Right cardiac atrium (tissue), 5 donors: ENCODE measurements at places on chromosomes 2 and 18.

DNA sequence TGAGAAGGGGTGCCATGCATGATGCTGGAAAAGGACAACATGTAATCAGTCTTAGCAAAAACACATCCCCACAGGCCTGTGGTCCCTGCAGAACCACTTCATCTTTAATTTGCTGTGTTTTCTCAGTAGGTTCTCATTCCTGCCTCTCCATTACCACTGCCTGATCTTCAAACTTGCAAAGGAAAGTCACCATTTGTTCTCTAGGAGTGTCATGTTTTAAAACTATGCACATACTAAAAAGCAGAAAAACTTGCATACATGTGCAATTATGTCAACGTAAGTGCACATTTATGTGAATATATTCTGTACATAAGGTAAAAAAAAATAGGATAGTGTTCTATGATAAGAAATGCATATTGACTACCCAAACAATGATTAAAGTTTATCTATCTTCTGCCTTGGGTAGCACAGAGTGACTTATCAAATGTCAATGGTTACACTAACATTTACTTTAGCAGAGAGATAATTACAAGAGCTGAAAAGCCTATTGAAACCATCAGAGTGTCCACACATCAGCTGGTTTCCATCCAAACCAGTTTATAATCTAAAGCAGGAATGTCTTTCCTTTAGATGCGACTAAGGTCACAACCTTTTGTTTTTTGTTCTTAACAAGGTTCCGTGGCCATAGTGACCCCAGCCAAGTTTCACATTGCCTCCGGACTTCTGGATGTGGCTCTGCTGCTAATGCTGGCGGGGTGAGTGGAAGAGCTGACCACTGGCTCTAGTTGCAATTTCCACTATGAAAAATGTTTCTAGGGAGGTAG, 58.7 kb upstream of the RMDN2 start:
- no peak for DNase-seq

GRCh38 chr2:6441800-6442199, 423.9 kb downstream of the CMPK2 start:
- DNase-seq = no peak

DNA sequence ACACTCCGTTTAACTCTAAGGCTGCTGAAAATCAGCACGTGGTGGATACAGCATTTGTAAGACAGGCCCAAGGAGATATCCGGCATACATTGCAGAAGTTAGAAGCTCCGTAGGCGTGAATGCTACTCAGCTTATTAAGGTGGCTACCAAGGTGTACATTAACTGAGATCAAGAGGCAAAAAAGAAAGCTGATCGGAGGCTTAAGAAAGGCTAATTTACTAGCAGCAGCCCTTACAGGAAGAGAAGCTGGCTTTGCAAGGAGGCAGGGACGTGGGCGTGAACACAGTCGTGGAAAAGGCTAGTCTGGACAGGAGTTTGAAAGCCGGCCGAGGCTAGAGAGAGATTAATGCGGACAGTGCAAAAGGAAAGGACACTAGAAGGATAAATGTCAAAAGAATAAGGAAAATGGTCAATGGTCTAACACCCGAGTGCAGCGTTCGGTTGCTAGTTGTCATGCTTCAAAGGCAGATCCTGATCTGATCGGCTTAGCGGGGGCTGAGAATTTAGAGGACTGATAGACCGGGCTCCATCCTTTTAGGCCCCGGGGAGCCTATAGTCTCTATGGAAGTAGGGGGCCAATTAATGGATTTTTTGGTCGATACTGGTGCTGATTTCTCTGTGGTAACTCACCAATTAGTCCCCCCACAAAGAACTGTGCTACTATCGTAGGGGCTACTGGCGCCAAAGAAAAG, 45.6 kb upstream of the SELENOI start:
- DNase-seq = peak; percentile 68

GRCh38 chr18:45252474-45252873, 362.8 kb upstream of the SLC14A2 start:
- DNase-seq = no peak

DNA sequence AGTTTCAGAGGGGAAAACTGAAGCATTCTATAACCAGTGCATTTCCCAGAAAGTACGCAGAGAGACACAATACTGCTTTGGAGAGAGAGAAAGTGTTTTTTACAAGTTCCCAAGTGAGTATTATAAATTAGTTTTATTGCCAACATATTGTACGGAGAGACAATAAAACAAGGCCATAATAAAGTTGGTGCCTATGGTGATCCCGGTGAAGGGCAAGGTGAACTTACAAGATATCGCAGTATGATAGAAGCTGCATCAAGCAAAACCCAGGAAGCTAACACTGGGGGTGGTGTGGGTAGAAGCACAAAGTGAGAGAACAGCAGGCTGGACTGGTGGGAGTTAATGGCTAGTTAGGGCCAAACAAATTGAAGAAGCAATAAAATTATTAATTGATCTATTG, 7.5 kb downstream of the TMSB10 start:
- no peak for DNase-seq

GRCh38 chr2:190137561-190137960, 75.0 kb upstream of the MSTN start:
- peak; percentile 80 for DNase-seq

DNA sequence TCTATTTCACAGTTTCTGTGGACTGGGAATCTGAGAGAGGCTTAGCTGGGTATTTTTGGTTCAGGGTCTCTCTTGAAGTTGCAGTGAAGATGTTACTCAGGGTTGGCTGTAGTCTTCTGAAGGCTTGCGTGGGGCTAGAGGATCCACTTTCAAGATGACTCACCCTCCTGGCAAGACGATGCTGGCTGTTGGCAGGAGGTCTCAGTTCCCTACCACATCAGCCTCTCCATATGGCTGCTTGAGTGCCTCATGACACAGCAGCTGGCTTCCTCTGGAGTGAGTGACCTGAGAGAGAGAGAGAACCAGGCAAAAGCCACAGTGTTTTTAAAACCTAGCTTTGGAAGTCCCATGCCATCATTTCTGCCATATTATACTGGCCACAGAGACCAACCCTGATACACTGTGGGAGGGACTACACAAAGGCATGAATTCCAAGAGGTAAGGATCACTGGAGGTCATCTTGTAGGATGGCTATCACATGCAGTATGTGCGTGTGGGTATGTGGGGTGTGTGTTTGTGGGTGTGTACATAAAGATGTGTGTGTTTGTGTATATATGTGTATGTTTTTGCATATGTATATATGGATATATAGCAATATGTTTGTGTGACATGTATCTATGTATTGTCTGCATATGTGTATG, 25.1 kb downstream of the DNPEP start:
- peak; percentile 70 for DNase-seq

DNA sequence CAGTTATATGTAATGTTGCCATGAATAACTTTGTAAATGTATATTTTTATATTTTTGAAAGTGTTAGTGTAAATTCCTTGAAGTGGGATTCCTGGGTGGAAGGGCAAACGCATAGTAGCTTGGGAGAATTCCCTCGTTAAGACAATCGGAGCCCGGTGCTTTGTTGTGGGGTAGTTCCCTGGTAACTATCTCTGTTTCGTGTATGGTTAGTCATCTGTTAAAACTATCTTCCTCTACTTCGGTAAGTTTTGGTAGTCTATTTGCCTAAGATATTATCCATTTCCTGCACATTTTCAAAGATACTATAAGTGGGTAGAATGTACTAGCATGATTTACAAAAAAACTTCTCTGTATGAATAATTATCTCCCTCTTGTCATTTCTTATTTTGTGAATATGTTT, 113.8 kb upstream of the NRXN1 start:
- DNase-seq = no peak

GRCh38 chr18:23994361-23994902, 20.1 kb upstream of the TTC39C start:
- peak; percentile 65 for DNase-seq

DNA sequence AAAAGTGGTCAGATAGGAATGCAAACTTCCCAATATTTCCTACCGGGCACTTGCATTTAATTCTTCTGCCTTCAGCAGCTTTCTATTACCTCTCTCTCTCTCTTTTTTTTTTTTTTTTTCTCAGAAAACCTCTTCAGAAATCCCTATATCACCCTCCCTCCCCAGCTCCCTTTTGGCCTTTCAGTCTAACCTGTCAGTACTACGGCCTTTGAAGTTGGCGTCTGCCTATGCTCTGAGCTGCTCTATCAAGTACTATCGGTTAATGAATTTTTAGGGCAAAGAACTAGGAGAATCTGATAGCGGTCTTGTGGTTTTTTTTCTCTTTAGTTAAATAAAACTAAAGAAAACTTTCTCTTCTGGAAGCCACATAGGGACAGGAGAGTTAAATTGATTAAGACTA, 122.4 kb upstream of the MAPRE2 start:
- DNase-seq = no peak

- DNase-seq = no peak
Measured at GRCh38 chr18:76126327-76126726, 368.7 kb downstream of the ZNF516 start.

- no peak for DNase-seq
Measured at GRCh38 chr2:102337481-102338386, 17.9 kb upstream of the IL18R1 start.

GRCh38 chr2:176473851-176474250, 204.6 kb downstream of the MTX2 start:
- DNase-seq = no peak

DNA sequence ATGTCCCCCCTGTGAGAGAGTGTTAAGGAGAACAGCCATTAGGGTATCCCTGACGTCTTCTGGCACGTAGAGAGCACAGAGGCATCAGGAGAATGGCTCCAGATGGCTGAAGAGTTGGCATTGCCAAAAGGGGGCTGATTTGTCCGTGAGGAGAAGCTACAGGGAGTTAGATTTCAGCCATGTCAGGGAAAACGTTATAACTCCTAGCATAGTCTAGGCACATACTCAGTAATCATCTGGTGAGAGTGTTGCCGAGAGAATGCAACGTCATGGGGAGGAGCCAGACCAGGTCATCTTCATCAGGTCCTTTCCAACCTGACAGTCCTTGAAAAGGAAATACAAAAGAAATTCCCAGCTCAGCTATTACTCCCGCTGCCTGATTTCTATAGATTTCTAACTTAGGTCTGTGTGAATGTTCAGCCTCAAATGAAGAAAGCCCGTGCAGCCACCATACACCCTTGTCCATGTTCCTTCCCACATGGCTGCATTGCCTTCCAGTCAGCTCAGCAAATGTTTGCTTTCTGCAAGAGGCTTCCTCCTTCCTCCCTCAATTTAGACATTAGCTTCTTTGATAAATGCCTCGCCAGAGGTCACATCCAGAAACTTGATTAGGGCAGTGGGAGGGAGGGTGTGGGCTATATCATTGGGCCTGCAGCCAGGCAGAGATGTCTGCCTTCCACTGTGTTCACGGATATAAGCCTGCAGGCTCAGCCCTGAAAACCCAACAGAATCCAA, 93.0 kb downstream of the STPG4 start:
- peak; percentile 61 for DNase-seq

DNA sequence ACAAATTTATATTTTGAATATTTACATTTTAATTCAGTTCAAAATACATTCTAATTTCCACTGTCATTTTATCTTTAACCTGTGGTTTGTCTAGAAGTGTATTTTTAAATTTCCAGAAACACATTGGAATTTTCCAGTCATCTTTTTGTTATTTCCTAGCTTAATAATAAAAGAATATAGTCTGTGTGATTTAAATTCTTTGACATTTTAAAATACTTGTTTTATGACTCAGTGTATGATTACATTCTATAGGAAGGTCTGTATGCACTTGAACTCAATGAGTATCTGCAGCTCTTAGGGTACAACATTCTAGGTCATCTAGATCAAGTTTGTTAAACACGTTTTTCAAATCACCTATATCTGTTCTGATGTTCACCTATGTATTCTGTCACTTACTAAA, 88.3 kb upstream of the MBOAT2 start:
- DNase-seq = no peak

DNA sequence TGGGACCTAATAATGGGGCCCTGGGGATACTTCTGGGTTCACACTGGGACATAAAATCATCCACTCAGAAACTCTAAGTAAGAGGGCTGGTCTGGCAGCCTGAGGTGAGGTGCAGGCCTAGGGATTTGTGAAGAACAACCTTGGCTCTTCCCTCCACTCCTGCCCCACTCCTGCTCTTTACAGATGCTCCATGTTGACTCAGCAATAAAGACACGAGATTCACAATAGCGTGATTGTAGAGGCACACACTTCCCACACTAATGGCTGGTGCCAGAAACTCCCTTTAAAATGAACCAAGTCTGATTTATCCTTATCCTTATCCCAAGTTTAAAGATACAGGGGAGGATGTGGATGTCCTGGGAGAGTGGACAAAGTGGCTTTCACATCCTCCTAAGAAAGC, 228.2 kb downstream of the ACTR3 start:
- DNase-seq = no peak

DNA sequence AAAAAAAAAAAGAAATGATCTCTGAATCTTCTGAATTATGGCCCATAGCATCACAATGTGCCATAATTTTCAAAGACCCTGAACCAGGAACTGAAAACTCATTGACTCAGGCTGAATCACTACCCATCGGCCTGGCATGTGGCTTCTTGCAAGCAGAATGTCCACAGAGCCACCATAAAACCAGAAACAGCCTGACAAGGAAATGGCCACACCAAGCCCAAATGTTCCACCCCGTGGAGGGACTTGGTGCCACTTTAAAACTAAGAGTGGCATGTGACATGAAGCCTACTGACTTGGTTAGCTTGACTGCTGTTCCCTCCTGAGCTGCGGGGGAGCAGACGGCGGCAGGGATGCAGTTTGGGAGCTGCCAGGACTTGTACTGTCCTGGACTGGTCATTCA, 71.2 kb upstream of the RBM44 start:
- DNase-seq = no peak

- DNase-seq = no peak
Measured at GRCh38 chr2:143815082-143815481, 685.9 kb downstream of the ARHGAP15 start.

DNA sequence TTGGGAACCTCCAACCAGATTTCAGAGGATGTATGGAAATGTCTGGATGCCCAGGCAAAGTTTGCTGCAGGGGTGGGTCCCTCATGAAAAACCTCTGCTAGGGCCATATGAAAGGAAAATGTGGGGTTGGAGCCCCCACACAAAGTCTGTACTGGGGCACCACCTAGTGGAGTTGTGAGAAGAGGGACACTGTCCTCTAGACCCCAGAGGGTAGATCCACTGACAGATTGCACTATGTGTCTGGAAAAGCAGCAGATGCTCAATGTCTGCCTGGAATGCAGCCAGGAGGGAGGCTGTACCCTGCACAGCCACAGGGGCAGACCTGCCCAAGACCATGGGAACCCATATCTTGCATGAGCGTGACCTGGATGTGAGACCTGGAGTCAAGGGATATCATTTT, 573.7 kb upstream of the NXPH2 start:
- DNase-seq = no peak

DNA sequence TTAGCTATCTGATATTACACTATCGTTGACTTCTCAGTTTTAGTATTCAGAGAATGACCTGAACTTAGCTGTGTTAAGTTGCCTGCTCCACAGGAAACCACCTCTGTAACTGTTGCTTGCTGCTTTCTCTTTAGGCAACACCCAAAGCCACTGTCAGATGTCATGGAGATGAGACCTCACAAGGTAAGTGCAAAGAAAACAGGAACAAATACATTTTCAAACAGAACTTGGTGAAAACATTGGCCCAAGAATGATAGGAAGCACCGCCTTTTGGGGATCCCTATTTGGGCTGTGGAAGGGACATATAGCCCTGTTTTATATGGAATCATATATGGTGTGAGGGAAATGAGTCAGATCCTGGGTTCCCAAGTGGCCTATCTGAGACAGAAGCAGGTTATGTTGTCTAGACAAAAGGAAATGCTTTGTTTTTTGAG, 143.4 kb downstream of the UBE2E3 start:
- no peak for DNase-seq
